ENCODE measurements at places on chromosomes 6 and 20.
A peak's percentile ranks its signal among the peaks of the same experiment; 100 is the strongest.

DNA sequence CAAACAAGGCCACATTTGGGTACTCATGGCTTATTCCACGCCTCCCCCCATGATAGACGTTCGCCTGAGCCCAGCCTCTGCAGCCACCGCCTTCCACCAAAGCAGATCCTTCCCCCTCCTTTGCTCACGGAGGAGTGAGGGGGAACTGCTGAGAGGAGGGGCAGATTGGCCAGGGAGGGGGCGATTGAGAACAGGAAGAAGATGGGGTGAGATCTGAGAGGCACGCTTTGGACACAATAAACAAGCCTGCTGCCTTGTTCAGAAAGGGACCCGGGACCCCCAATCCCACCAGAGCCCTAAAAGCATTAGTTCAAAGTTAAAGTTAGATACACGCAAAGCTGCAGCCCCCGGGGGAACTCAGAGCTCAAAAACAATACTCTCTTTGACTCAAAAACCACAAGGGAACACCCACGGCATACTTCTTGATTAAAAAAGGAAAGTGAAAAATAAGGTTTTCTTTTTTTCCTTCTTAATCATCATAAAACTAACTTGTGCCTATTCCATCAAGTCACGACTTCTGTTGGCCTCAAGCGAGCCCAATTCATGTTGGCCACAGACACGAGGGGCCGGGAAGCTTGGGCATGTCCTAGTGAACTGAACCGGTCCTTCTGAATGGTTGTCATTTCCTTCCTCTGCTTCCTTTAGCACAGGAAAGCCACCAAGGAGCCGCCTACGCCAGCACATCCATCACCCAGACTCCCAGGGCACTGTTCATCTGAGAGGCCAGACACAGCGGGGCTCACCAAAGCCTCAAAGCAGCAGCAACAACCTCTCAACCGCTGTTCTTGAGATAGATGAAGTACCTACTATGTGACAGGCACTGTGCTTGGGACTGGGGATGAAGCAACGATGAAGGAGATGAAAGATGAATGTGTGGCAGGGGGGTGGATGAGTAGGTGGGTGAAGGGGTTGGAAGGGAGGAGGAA, 44.7 kb downstream of the NFATC2 start:
- peak; percentile 59 for DNase-seq

DNA sequence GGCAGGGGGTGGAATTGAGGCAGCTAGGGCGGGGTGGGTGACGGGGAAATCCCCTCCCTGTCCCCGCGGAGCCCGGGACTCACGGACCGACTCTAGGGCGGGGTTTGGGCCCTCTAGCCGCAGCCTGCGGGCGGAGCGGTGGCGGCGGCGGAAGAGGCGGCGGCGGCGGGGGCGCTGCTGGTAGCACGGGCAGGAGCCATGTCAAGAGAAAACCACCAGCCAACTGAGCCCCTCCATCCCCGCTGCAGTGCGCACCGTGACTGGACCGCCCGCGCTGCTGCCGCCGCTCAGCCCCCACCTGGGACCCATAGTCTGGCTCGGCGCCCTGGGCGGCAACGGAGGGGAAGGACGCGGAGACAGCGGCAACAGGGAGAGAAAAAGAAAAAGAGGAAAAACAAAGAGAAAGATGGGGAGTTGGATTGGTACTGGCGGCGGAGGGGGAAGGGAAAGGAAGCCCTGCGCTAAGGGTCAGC, 1.2 kb upstream of the C6orf62 start:
- DNase-seq = peak; percentile 82

GRCh38 chr6:47161176-47161687, 119.1 kb upstream of the ADGRF1 start:
- DNase-seq = no peak

DNA sequence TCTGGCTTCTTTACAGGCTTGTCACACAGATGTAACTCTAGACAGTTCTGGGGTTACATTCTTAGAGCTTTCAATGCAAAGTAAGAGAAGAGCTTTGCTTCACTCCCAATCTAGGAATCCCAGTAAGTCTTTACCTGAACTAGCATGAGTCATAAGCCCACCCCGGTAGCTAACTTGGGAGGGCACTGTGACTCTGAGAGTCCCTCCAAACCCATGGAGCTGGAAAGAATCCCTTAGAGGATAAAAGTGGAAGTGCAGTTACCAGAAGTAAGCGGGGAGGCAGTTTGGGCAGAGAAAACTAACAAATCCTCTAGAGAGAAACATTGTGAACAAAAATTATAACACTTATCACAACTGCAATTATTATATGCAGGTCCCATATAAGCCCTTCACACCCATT, 84.0 kb upstream of the SMLR1 start:
- no peak for DNase-seq

GRCh38 chr20:23227274-23227673, 123.3 kb upstream of the NXT1 start:
- DNase-seq = no peak

DNA sequence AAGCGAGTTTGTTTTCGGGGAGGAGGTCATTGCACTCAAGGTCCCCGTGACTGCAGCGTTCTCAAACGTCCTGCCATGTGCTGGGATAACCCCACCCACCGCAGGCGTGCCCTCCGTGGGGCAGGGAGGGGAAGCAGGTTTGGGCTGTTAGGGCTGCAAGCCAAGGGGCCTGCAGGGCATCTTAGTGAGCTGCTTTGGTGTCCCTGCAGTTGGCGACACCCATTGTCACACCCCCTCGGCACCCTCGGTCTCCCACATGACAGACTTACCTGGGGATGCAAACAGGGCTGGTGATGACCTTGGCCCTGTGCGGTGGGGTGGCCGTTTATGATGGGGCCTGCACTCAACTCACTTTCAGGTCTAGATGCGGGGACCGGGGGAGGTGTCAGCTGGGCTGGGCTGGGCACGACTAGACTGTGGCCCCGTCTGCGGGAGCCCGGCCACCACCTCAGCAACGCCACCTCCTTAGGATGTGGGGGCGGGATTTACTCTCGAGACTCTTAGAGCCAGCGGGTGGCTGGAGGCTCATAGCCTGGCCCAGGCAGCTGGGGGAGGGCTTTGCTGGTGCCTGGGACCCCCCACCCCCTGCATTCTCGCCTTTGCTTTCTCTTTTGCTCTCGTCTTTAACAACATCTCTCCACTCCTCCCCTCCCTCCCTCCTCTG, 6.5 kb upstream of the GATA5 start:
- DNase-seq = no peak

DNA sequence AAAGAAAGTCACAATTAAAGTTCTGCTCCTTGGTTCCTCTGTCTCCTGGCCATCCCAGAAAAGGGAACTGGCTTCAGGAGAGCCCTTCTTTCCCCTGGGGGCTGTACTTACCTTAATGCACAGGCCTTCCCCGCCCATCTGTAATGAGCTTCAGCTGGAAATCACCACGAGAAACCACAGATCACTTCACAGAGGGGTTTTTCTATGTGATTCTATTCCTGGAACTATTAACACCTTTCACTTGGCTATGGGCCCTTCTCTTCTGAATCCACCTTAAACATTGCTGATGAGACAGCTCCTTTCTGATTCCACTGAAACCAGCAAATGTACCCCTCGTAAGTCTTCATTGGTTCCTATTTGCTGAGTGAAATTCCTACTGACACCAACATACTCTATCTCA, 80.7 kb downstream of the FOXF2 start:
- DNase-seq = no peak

GRCh38 chr20:39910536-39910935, 778.5 kb downstream of the MAFB start:
- no peak for DNase-seq

DNA sequence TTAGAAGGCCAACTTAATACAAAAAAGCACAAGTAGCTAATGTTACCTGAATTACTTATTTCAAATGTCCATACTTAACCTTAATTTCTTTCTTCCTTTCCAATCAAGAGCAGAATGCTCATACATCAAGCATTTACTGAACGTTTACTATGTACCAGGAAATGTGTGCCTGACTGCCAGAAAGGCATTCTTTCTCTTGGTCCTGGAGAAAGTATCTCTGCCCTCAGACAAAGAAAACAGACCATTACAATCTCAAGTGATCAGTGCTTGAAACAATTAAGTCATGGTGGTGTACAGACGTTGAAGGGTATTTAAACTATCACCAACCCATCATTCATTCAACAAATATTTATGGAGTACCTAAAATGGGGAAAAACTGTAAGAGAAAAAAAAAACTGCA, 26.4 kb downstream of the CSNK2A1 start:
- DNase-seq = no peak

GRCh38 chr6:3333263-3333662, 74.5 kb downstream of the PSMG4 start:
- DNase-seq = no peak

- no peak for DNase-seq
Measured at GRCh38 chr6:147154454-147154853, 49.8 kb upstream of the STXBP5 start.

- no peak for DNase-seq
Measured at GRCh38 chr20:50133474-50134217, 19.9 kb downstream of the PEDS1 start.

DNA sequence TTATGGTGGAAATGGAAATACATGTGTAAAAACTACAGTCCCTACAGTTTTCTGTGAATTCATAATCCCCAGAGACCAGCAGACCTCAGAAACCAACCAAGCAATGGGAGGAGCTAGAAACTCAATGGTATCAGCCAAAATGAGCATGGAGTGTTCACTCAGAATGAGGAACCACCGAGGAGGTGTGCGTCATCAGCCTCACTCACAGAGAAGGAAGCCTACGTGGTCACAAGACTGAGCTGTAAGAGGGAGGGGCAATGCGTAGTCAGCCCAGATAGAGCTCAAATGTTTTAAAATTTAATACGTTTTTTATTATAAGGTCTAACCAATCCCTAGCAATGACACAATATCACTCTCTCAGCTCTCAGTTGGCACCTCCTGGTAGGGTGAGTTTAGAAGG, 17.4 kb downstream of the MYLK4 start:
- DNase-seq = peak; percentile 32

GRCh38 chr20:25288291-25289181, 40.7 kb downstream of the PYGB start:
- no peak for DNase-seq

DNA sequence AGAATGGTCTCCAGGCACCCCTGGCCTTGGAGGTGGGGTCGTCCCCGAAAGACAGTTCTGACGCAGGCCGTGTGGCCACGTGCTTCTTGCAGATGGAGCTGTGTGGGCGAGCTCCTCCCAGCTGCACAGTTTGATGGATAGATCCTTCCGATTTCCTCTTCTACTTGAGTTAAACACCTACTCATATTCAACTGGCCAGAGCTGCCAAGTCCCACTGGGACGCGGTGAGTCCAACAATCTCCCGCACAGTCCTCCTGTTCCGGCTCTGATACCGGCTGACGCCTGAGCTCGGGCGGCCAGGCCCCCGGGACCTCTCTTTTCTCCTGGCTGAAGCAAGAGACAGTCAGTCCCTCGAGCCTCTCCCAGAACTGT, 57.9 kb upstream of the DACT2 start:
- no peak for DNase-seq

GRCh38 chr6:24990944-24991809, 55.4 kb upstream of the RIPOR2 start:
- no peak for DNase-seq

DNA sequence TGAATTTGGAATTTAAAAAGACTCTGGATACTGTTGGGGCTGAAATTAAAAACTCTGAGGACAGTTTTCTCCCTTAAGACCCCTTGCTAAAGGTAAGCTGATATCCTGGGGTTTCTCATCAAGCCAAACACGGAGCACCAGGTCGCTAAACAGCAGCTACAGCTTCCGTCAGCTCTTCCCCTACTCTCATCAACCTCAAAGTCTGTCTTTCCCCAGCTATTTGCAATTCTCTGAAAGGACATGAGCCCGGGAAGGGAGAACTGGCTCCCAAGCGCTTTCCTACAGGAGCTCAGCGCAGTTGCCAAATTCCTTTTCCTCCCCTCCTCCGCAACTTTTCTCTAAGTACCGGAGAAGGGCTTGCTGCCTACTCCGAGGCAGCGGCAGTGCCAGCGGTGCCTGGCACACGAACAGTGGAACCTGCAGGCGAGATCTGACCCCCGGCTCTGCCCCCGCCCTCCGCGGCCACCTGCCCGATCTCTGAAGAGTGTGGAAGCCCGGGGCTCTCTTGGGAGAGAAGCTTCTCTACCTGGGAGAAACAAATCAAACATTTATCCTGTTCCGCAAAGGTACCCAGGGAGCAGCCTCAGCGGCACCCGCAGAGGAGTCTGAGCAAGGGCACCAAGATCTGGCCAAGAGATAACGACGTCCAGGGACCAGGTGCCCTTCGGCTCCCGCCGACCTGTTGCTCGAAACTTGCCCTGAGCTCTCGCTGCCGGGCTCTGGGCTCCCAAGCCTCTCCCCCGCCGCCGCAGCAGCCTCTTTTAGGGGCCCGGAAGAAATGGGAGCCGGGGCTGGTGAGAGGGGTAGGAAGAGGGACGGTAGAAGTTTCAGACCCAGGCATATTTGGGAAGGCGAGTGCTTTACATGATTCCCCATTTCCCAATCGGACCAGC, 2.2 kb downstream of the CBLN4 start:
- DNase-seq = no peak

GRCh38 chr20:48826883-48827771, 672 bp downstream of the PREX1 start:
- DNase-seq = peak; percentile 48

DNA sequence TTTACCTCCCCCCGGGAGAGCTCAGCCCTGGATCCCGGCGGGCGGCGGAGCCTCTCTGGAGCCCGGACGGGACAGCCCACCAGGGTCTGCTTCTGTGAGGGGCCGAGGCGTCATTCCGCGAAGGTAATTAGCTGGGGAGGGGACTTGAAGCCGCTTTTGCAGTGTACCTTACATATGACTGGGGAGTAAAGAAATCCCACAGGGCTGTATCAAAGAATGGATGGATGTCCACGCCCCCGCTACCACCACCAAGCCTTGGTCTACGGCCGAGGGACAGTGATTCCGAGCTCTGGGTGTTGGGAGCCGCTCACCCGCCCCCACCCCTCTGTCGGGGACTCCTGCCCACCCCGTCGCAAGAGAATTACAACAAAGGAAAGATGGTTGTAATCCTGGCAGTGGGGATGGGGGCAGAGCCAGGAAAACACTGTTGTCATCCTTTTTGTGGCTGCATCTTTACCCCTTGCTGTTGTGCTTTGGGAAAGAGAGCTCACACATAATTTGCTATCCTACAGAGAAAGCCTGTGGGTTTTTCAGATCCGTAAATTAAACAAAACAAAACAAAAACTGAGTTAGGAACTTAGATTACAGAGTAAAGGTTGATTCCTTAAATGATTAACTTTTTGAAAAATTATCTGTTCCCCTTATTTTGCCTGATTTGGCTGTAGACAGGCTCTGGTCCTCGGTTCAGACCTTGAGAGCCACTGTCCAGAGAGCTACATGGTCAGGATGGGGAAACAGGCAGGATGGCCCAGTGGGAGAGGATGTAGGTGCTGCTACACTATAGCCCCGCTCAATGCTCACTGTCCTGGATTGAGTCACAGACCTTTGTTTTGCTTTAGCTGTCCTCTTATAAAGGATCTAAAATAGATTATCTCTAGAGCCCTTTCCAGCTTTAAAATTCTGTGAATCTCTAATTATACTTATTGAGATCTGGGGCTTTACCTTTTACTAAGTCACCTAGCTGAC, 997 bp upstream of the FBXO30 start:
- DNase-seq = no peak

All from activated naive CD4-positive, alpha-beta T cell treated with Interleukin-2 at 50 U/mL for 16 hours (primary cell).